ENCODE measurements at places on chromosomes 3 and 15. TPM values are rescaled to one million over a fixed set of nuclear protein-coding genes. Genes with fewer than 3 reads are reported as not detected.

Gene CCR9
- 0.08 TPM for total RNA-seq

Gene STRIT1
- total RNA-seq = not detected

DNA sequence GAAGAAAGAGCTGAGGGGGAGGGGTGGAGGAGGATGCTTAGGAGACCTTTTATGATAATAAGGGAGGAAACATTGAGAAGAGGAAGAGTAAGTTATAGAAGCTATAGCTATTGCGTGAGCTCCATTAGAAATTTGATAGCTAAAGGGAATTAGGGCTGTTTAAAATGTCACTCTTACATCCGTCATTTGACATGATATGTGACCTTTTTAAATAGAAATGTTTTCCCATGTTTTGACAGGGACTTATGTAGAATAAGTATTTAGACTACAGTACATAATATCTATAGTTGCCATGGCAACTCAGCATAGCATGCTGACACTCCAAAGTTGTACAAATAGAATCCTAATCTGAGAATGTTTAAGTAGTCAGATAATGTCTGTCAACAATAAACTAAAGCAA is 19.2 kb downstream of the RAD51 start:
- DNase-seq = no peak

DNA sequence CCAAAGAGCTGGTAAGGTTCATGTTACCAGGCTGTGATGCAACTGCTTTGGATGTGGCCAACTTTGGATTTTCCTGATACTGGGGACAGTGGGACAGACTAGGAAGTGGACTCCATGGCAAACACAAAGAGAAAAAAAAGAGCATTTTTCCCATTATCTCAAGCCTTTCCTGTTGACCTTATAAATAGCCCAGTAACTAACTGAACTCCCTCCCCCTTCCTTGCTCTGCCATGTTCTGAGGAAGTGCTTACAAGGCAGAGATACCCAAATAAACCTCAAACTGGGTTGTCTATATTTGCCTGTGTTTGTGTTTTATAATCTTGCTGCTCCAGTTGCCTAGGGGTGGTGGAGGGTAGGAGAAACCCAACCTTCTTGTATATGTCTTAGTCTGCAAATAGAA is 27.3 kb upstream of the SLC9A9 start:
- no peak for DNase-seq

- DNase-seq = no peak
Measured at GRCh38 chr3:44966795-44967278, 9.1 kb downstream of the ZDHHC3 start.

DNA sequence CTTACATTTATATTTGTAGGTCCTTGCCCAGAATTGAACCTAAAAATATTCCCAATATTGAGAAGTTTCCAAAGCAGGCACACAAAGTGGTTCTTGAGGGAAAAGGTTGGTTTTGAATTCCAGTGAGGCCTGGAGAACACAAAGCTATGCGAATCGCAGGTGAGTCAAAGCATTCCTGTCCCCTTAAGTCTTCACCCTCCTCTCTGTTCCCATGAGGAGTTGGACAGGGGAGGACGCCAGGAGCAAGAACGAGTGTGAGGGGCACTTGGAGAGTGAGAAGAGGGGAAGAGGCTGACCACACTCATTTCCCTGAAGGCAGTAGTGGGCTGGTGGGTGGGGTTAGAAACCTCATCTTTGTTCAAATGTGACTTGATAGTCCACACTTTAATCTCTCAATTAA is 185.8 kb upstream of the EOMES start:
- DNase-seq = no peak

All from ovary (tissue), 10 donors.